ENCODE measurements at places on chromosomes 2 and 18.

- DNase-seq: peak; percentile 58
Observed at GRCh38 chr2:113720167-113720566, 36.3 kb downstream of the SLC35F5 start.

DNA sequence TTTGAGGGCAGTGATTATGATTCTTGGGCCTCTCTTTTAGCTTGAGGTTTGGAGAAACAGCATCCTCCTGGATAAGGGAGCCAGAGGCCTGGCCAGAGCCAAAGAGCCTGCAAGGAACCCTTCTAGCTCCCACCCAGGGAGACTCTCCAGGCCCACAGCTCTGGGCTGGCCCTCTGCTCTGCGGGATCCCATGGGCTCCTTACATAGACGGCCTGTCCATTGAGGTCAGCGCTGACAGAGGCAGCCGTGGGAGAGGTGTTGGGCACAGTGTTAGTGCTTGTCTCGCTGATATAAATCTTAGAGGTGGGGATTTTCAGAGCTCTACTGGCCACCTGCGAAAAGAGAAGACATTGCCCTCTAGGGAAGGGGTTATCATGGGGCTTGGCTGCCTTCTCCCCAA lies 67.2 kb downstream of the XDH start:
- DNase-seq: no peak

DNA sequence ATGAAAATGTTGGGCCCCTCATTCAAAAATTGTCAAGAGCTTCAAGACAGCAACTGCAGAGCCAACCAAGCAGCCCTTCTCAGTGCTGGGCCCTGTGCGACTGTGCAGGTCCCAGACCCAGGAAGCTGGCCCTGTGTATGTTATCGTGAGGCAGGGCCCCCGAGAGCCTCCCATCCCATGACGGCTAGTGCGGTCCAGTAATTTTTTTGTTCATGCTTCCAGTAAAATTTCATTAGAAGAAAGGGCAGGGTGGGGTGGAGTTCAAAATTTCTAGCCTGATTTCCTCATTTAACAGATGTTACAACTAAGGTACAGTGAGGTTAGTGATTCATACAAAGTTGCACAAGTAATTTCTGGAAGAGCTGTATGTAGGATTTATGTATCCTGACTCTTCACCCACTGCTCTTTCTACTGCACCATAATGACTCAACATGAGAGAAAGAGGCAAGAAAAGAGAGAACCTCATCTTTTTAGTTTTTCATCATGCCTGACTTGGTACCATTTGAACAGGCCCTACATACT lies 105.5 kb downstream of the ZEB2 start:
- peak; percentile 80 for DNase-seq

DNA sequence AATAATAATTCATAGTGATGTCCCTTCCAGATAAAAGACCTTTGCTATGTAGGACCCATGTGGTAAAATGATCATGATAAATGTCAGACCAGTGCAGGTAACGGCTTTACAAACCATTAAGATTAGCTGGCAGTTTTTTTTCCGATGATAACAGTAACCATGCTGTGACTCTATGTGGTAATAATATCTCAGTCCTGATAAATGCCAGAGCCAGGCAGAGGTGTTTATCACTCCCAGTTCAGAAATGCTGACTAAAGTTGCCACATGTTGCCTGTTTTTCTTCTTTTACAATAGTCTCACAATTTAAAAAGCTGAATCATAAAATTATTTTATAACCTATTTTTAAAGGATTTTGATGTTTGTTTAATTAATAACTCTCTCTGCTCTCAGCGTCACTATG lies 565.1 kb downstream of the ARHGAP15 start:
- no peak for DNase-seq

DNA sequence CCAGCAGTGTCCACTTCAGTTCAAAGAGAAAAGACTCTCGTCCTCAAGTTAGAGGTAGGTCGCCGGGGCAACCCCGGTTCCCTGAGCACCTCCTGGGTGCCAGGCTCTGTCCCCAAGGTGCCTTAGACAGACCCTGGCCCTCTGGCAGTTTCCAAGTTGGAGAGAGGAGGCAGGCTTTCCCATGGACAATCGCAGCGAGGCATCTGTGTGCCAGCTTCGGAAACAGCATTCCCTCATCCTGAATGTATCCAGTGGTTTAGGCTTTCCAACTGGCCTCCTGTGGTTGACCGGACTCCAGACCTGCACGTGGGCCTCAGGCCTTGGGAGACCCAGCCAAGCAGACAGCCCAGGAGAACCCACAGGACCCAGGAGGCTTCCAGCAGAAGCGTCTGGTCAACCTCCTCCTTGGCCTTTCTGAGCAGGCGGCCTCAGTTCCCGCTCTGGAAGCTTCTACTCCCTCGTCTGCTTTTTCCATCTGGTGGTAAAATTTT lies 70.3 kb downstream of the KCNF1 start:
- no peak for DNase-seq

GRCh38 chr18:9321736-9322135 lies 12.8 kb upstream of the TWSG1 start:
- DNase-seq: no peak

- no peak for DNase-seq
Observed at GRCh38 chr2:21754164-21754788, 630.5 kb downstream of the TDRD15 start.

DNA sequence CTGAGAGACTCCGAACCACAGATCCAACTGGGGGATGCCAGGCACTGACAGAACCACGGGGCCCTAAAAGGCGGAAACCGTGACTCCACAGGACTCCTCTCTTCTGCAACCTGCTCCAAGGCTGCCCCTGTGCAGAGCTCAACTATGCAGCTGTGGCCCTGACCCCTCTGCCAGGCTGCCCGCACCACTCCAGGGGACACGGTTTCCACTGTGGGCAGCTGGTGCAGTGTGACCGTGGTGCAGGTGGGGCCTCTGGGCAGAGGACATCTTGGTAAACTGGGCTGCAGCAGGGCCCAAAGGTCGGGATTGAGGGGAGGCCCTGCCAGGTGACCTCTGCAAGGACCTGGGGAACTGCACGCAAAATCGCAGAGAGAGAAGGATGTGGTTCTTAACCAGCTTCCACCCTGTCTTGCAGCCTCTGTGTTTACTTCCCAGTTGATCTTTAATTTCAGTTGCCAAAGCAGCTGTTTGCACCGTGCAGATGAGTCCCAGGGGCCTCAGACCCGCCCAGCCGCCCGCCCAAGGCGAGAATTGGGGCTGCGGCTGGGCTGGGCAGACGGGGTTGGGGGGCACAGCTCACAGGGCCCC lies 104.6 kb upstream of the CTDP1 start:
- peak; percentile 27 for DNase-seq

DNA sequence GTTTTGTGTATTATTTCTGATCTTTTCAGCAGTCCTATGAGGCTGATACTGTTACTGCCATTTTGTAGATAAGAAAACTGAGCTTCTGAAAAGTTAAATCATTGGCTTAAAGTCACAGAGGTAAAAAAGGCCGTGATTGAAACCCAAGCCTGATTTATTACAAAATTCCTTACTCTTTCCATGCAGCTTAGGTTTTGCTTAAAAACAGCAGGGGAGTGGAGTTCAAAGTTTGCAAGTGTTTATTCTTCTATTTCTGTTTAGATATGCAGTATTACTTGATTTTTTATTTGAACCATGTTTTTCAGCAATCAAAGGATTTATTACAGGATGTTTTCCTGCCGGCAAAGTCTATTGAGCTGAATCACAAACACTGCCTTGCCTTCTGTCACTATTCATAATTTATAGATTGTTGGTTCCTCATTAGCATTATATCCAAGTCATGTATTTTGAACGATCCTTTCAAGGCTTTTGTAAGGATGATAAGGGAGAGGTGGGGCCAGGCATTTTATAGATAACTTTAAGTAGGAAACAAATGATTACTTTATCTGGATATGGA lies 31.9 kb upstream of the MSTN start:
- DNase-seq: no peak

- DNase-seq: no peak
Observed at GRCh38 chr2:161486111-161486510, 70.0 kb downstream of the TBR1 start.

DNA sequence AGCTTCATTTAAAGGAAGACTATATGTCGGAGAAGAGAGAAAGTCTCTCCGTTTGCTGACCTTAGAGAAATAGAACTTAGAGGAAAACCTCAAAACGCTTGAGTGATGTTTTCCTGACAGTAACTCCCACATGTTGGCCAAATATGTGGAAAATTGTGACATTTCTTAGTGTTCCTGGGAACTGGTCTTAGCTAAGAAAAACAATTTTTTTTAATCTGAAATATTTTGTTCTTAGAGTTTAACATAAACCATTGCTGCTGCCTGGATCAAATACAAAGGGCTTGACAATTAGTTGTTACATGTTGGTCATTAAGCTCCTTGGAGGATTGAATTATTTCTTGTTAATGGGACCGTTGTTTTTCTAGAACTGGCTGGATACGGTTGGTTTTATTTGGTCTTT lies 16.3 kb downstream of the DYNC2LI1 start:
- no peak for DNase-seq

DNA sequence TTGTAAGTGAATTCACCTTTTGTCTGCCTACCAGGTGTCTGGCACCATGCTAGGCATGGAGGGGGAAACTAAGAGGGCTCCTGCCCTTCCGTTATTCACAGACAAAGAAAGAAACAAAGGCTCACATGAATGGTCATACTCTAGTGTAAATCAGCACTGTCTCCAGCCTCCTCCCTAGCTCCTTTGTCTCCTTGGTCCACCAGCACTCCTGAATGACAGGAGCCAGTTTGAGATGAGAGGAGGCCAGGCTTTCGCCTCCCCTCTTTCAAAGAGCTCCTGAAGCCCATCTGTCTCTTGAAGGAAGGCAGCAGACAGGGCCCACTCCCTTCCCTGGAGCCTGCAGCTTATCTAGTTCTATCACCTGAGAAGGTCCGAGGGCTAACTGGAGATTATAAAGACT lies 18.7 kb downstream of the SATB2 start:
- no peak for DNase-seq

DNA sequence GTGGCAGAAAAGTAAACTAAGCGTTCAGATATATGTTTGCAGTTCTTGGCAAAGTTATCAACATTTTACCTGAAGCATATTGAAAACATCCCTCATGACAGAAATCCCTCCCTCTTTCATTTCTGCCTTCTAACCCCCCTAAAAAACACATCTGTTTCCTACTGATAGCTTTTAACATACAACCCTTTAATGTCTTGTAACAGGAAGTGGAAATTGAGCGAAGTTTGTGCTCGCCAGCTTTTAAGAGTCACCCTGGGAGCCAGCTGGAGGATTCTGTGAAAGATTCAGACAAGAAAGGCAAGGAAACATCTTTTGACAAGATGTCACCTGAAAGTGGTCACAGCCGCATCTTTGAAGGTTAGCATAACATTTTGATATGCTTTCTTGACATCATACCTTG lies 247.4 kb downstream of the XIRP2 start:
- DNase-seq: peak; percentile 79

DNA sequence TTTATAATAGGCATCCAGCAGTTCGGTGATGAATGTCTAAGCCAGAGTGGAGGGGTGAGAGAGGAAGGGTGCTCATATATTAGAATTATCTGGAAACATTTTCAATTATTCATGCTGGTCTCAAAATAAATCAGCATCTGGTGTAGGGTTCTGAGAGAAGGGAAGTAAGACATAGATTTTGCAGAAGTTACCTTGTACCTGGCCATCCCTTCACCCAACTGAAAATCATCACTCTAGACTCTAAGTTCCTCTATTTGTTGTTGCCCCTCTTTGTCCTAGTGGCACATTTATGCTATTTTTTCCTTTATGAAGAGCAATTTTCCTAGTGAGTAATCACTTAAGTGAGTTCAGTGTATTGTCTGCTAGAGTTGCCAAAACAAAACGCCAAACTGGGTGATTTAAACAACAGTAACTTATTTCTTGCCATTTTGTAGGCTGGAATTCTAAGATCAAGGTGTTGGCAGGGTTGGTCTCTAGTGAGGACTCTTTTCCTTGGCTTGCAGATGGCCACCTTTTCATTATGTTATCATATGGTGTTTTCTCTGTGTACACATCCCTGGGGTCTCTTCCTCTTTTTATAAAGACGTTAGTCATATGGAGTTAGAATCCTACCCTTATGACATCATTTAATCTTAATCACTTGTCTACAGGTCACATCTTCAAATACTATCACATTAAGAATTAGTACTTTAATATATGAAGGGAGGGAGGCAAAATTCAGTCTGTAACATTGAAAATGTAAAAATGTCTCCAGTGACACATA lies 129.9 kb upstream of the KLHL14 start:
- DNase-seq: no peak

DNA sequence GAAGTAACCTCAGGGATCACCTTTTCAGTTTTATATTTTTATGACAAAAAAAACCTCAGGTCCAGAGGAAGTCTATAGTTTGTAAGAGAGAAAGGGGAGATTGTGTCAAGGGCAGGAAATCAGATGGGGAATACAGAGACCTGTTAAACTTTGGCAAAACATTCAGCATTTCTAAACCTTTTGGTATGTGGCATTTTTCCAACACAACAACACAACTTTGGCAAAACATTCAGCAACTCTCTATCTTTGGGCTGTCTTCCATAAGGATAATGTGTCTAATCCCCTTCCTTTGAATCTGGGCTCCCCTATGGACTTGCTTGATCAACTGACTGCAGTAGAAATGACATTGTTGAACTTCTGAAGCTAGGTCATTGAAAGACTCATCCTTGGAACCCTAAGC lies 220.6 kb upstream of the CCDC68 start:
- no peak for DNase-seq

GRCh38 chr2:129606496-129607270 lies 372.8 kb upstream of the RAB6C start:
- peak; percentile 40 for DNase-seq

DNA sequence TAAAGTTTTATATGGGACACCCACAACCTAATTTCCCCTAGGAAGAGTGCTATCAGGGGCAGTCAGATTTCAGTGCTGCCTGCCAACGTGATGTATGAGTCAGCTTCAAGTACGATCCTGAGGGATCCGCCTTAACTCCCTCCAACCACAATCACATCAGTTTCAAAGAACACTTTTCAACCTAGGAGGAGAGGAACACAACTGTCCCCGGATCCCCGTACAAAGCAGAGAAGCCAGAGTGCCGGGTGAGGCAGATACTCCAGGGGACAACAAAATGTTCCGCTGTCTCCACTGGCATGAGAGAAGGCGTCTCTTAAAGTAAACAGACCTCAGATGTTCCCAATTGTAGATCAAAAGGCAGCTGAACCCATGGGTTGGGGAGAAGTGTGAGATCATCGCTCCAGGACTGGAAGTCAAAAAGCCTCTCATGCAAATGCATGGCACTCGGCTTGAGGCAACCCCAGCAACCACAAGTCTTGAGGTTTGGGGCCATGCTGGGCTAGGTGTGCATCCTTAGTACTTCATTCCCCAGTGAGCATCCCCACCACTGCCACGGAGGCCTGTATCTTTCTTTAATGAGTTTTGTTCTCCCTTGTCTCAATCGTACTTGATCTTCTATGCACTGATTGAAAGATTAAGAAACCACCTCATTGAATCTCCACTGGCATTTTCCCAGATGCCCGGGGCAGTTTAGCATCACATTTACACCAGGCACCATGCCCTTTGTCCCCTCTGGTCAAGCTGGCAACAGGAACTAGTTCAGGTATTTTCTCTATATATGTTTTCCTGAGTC lies 91.0 kb upstream of the CCBE1 start:
- DNase-seq: no peak

DNA sequence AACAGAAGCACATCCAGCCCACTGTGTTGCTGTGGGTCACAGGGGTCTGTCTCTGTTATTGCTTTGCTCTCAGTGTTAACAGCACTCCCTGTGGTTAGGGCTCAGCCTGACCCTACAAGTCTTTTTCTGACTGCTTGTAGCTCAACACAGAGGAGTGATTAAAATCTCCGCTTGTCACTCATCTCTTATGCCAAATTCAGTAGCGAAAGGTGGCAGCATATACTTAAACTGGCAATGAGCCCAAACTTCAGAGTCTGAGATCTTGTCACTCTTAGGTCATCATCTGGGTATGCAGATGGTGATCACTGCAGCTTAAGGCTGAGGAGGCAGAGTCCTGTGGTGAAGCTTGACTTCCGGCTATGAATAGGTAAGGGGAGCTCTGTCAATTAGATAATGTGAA lies 63.3 kb upstream of the CSRNP3 start:
- no peak for DNase-seq
